ENCODE measurements at places on chromosomes 2 and 18.

DNA sequence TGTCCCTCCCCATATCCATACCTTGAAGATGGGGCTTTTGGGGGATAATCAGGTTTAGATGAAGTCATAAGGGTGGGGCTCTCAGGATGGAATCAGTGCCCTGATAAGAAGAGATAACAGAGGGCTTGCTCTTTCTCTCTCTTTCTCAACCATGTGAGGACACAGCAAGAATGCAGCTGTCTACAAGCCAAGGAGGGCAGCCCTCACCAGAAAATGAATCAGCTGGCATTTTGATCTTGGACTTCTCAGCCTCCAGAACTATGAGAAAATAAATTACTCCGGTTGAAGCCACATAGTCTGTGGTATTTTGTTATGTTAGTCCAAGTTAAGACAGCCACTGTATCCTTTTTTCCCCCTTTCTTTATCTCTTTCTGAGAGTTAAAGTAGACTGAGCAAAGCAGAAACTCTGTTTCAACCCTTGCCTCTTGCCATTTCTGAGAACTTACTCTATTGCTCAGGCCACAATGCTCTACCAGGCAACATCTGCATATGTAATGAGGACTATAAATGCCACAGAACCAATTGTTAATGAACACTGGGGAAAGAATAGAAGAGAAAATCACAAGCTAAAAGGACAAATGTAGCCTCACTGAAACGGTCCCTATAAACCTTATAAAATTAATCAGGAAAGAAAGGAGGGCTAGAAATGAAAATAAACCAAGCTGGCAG, 56.9 kb downstream of the SRBD1 start:
- DNase-seq = no peak

DNA sequence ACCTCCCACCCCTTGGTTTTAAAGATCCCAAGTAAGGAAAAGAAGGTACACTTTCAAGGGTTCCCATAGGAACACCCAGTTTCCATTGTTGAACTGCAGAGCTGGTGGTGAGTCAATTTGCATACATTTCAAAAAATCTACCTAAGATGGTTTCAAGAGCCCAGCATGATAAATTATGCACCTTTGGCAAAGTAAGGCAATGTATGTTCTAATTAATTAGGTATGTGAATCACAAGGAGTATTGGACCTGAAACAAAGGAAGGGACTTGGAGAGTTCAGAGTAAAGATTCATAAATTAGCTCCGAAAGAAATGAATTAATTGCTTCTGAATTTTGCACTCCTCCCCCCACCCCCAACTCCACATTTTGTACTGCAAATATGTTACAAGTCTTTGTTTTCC, 459.7 kb downstream of the LRATD1 start:
- DNase-seq = peak; percentile 15

GRCh38 chr2:161946489-161947107, 127.4 kb downstream of the DPP4 start:
- DNase-seq = peak; percentile 22

- DNase-seq = no peak
Measured at GRCh38 chr2:233446606-233447305, 92.5 kb downstream of the DGKD start.

DNA sequence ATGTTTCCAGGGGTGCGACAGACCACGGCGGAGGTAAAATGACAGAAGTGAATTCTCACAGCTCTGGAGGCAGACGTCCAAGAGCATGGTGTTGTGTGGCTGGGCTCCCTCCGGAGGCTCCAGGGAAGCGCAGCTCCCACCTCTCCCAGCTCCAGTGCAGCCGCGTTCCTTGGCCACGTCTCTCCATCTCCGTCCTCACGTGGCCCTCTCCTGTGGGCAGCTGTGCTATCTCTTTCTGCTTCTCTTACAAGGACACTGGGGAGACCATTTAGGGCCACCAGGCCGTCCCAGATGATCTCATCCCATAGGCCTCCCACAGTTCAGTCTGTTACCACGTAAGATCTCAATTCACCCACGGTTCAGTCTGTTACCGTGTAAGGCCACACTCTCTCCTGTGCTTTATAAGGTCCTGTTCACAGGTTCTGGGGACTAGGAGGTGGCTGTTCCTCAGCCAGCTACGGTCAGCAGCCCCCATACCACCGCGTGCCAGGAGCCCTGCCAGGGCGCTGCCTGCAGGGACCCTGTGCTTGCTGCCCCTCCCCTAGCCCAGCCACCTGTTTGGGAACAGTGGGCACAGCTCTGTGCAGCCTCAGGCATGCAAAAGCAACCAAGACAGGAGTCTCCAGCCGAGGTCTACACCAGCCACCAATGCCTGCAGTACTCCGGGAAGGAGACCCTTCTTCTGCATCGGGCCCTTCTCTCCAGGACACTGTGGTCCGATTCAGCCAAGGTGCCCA, 2.9 kb upstream of the MAB21L4 start:
- DNase-seq = no peak
